ENCODE measurements at places on chromosomes 7 and 10. TPM values are rescaled to one million over a fixed set of nuclear protein-coding genes. Genes with fewer than 3 reads are reported as not detected.

Gene TAS2R5
- 0.32 TPM for polyA plus RNA-seq

- DNase-seq: peak; percentile 3
Measured at GRCh38 chr7:29812185-29812876, 6.0 kb downstream of the WIPF3 start.

Gene MCM10
- polyA plus RNA-seq: 4.9 TPM

- peak; percentile 25 for DNase-seq
Measured at GRCh38 chr10:35340975-35341374, 4.7 kb downstream of the CCNY start.

Gene PLPP4
- 0.37 TPM for polyA plus RNA-seq

DNA sequence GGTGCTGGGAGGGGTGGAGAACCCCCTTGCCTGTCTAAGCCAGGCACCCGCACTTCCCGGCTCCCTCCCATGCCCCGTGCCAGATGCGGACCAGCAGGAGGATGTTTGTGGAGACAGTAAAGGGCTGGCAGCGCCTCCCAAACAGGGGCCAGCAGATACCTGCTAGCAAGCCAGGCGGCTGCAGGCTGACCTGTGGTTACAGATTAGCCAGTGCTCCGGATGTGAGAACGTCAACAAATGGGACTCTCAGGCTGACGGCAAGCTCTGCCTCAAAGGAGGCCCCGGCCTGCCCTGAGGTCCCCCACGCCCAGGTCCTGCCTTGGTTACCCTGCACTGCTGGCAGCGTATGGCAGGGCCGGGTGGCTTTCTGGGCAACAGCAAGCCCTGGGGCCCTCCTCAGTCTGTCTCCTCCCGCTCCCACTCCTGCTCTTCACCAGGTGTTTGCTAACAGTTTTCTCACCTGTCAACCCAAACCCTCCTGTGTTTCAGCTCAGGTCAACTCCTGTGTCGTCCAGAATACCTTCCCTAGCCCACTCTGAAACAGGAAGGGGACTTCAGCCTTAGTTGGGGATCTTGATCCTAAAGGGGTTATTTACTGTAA, 85.4 kb downstream of the NEURL1 start:
- DNase-seq: no peak

GRCh38 chr7:7739204-7740036, 21.0 kb upstream of the RPA3 start:
- no peak for DNase-seq

DNA sequence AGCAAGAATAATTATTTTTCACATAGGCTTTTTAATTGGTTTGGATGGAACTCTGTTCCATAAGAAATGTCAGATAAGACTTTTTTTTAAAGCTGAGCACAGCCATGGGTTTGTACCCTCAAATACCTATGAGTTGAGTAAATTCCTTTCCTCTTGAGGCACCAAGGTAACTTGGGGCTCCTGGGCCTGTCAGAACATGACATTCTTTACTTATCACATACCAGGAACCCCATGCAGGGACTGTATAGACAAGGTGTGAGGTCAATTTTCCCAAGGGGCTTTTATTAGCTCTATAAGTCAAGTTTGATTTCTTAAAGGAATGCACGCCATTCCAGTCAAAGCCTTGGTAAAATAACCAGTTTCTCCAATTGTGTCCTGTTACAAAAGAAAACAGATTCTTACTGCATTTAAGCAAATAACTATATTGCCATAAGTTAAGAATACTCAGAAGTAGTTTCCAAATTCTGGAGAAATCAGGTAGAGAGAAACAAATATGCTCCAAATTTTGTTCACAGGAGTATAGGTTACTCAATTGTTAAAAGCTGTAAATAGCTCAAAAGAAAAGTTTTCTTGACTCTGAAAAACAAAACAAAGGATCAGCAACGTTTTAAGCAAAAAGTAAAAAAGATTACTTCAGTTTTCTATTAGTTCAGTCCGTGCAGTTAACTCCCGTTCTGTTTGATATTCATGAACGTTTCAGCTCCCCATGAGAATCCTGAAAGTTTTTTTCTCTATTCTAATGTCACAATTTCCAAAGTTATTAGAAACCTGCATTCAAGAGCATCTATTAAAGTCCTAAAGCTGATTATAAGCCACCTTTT, 167.5 kb upstream of the NAMPT start:
- DNase-seq: no peak

- no peak for DNase-seq
Measured at GRCh38 chr7:53658951-53659350, 623.5 kb downstream of the POM121L12 start.

DNA sequence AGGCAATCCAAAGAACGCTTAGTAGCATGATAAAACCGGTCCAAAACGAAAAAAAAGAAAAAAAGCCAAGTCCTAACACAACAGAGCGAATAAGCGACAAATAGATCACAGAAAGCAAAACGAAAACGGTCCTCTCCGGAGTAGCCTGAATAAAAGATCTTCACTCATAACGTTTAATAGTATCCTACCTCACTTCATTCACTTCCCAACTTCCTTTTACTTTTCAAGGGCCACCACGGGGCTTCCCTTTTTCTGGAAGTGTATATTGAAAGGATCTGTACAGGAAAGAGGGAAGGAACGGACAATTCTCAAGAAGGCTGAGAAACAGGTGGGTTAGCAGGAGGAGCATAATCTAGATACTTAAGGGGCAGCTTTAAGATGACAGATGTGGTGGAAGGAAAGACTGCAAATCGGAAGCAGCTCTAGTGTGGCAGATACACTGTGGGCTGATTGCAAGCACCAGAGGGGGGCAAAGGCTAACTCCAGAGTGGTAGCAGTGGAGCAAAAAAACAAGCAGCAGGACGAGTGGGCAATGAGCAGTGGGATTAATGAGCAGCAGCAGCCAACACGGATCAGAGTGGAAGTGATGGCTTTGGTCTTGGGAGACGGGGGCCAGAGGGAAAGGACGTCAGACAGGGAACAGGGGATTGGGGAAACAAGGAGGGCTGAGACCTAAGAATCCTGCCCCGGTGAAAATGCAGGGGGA, 866 bp downstream of the CNOT4 start:
- DNase-seq: peak; percentile 20

DNA sequence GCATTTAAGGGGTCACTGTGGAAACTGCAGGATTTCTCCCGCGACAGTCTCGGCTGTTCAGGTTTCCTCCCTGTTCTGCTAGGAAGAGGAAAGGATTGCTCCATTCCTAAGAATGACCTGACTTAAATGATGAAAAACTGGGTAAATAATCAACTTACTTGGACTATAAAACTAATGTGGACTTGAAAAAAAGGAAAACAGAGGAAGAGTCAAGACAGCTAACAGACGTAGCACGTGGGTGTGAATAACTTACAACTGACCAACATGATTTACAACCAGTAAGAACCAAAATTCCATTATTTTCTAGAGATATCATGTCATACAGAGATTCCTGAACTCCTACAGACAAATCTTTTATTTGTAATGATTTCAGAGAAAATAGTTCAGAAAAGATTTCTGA, 93.8 kb downstream of the ADAM12 start:
- DNase-seq: no peak

DNA sequence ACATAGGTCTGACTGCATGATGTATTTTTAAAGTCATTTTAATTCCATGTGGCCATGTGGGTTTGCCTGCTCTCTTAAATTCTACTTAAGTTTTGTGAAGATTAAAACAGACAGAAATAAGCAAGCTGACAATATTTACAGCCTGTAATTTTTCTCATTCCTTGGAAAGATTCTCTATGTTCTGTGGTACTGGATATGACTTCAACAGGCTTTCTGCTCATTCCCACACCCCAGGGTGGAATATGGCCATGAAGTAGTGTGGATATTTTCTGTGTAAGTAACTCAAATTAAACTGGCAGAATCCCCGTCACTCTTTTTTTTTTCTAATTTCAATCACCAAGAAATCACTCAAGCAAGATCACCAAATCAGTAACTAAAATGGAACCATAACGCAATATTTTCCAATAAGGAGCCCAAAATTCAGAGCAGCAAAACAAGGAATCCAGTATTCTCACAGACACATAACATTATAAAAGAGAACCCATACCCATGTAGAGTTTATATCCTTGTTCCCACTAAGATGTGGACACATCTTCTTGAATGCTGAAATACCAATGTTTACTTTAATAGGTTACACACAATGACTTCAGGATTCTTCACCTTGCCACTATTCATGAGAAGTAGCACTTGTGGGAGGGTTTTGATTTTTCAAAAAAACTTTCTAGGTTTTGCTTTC, 5.7 kb downstream of the HOXA5 start:
- peak; percentile 73 for DNase-seq

- DNase-seq: no peak
Measured at GRCh38 chr10:76085817-76086167, 654.4 kb downstream of the LRMDA start.

Gene RNF148
- not detected for polyA plus RNA-seq

Gene CPVL
- polyA plus RNA-seq: not detected

Gene TEX47
- polyA plus RNA-seq: not detected

Gene AKR1D1
- polyA plus RNA-seq: not detected

DNA sequence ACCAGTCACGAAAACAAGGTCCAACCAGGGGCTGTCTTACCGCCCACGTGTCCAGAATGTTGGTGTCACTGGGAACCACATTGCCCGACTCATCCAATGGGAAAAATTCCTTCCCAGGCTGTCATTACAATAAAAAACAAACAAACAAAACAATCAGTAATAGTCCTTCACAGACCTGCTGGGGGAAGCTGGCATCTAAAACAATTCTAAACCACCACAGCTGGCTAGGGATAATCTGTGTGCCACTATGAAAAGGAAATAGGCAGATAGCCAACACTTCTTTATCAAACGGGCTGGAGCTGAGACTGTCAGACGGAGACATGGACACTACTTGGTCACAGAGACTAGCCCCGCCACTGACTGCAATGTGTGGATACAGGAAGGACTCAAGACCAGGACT, 9.2 kb downstream of the AKR1B1 start:
- DNase-seq: peak; percentile 54

DNA sequence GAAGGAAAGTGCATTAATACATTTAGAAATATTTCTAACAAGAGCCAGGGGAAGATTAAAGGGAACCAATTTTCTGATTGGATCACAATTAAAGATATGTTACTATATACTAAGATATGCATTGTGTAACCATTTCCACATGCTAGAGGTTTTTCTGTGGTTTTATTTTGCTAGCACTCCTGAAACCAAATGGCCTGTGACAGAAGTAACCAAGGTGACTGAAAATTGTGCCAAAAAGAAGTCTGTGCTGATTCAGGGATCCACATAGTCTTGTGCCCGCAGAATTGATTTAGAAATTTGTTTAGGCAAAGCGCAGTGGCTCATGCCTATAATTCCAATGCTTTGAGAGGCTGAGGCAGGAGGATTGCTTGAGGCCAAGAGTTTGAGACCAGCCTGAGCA, 1.8 kb downstream of the CC2D2B start:
- no peak for DNase-seq

DNA sequence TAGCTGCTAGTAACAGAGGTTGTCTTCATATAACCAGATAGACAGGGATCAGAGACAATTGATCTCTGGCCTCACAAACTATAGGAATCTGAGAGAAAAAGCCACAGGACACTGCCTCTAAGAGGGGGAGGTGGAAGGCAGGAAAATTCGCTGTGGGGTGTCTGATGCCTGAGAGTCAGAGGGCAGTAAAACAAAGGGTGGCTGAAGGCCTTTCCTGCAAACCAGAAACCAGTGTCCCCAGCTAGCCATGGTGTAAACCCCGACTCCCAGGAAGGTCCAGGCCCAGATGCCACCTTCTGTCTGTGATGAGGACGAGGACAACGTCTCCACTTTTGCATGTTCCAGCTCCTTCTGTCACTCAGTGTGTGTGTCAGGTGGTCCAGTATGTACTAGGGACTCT, 215.1 kb downstream of the ADARB2 start:
- DNase-seq: no peak

- DNase-seq: no peak
Measured at GRCh38 chr7:157204134-157204533, 65.4 kb downstream of the UBE3C start.
